ENCODE measurements at places on chromosomes 7 and 10.

DNA sequence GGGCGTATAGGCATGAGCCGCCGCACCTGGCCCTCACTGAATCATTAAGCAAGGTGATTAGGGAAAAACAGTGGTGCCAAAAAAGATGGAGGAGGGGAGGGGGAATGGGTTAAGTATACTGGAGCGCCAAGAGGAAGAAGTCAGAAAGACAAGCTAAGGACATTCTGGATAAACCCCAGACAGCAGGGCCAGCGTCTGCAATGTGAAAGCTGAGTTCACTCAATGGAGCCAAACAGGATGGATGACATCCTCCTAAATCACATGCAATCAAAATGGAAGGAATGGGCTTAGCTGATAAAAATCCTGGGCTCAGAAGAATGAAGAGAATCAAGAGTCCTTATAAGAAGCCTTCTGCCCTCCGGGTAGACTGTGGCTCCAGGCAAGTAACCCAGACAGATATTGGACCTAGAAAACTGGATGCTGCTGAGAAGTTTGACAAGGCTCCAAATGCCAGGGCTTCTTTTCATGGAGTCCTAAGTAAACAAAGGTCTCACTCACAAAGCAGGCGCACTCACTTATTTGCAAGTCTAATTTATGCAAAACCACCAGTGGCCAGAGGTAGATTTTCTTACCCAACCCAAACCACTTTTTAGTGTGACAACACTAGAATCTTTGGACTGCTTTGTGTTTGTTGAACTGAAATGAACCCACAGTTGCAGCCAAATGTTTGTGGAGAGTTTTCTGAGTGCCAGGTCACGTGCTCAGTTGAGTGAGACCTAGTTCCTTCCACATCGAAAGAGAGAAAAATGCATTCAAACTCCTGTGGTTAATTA lies 519.1 kb upstream of the AUTS2 start:
- no peak for DNase-seq

- DNase-seq = no peak
These were observed 51.5 kb downstream of the RSU1 start for GRCh38 chr10:16765509-16766375.

DNA sequence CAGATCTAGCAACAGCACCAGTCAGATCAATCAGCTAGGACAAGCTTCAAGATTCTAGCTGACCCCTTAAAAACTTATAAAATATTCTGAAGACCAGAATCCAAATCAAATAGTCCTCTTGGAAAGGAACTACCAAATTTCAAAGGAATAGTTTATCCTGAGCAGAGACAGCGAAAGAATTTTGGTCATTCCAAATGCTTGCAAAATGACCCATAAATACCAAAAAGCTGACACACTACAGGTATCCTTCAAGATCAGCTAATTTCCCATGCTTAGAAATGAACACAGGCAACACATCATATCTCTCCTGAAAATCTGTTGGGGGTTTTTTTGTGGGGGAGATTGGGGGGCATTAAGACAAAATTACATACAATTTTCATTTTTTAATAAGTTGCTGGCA lies 78.8 kb downstream of the PDSS1 start:
- no peak for DNase-seq

DNA sequence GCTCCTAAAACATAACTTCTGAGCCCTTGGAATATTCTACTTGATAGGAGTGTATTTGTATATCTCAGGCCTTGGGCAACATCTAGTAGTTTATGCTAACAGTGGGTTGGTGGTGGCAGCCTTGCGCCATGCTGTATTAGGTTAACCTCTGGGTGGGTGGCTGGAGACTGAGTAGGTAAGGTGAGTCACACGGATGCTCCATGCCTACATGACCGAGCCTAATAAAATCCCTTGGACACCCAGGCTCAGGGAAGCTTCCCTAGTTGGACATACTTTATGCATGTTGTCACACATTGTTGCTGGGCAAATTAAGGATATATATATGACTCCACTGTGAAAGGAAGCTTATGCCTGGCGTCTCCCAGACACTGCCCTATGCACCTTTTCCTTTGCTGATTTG lies 6.0 kb upstream of the DAGLB start:
- no peak for DNase-seq

DNA sequence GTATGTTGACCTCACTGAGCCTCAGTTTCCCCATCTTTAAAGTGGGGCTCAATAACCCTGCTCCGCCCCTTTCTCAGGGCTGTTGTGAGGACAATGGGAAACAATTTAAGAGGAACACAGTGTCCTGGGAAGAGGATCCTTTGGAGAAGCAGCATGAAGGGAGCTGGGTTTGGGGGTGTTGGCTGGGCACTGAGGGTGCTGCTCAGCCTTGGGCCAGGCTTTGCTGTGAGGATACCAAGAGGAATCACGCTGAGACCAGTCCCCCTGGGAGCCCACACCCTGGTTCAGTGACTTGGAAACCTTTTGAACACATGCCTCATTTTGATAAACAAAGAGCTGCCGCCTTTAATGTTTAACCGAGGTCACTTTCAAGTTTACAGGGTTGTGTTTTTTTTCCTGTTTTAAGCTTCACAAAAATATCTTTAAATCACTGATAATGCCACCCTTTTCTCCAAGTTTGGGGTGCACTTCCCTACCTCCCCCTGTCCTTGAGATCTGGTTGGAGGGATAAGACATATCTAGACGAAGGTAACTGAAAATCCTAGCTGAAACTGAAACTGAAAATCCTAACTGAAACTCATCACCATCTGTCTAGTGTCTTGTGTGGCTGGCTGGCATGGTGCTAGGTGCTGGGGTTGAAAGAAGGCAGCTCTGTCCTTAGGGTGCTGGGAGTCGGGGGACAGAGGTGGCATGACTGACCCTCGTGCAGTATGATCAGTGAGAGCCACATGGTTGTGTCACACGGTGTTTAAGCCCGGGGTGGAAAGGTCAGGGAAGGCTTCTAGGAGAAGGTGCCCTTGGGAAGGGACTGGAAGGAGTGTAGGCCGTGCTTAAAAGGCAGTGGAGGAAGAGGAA lies 27.7 kb downstream of the ZNF775 start:
- DNase-seq = peak; percentile 28

- DNase-seq = no peak
These were observed 433 bp upstream of the PLXNA4 start for GRCh38 chr7:132576721-132577085.

DNA sequence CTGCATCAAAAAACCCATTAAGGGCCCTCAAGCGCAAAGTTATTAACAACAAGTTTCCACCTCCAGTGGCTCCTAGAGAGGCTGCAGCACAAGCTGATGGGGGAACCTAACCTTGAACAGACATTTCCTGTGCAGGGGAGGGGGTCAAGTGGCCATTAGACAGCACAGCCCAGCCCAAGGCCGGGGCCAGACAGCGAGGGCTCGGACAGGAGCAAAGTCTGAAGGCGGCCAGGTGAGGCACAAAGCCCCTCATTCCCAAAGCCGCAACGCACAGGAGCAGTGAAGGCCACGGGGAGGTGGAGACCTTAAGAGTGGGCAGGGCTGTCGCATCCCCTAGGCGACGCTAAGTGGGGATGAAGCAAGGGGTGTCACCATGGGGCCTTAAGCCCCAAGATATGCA lies 73.2 kb upstream of the ZNF746 start:
- no peak for DNase-seq

- DNase-seq = no peak
These were observed 67.6 kb downstream of the ITGA8 start for GRCh38 chr10:15652117-15652516.

DNA sequence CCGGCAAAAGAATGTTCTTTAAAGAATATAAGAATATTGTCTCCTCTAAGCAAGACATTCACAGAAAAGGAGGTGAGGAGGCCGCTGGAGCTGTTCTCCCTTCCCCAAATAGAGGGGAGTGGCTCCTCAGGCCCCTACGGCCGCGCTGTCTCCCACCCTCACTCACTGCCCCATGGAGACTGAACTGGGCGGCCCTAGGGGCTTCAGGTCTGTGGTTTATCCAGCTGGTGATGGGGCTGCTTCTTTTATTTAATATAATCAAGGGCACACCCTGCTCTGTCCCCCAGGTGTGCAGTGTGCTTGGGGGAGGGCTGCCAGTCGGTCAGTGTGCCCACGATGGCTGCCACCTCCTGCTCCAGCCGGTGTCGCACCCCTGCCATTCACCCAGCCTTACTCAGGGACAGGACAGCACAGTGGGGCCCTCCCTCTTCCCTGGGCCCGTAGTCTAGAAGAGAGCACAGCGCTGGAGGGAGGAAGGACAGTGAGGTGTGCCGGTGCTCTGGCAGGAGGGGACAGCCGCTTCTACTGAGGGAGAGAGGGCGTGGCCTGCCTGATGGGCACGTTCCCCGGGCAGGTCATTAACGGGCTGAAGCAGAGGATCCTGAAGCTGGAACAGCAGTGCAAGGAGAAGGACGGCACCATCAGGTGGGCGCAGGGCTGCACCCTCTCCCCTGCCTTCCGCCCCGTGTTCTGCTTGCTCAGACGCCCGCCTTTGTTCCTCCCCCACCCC lies 23.4 kb downstream of the IQCE start:
- no peak for DNase-seq

- DNase-seq = no peak
These were observed 48.3 kb upstream of the STEAP1B start for GRCh38 chr7:22548313-22548712.

GRCh38 chr10:94219829-94220228 lies 142.9 kb downstream of the NOC3L start:
- DNase-seq = no peak

DNA sequence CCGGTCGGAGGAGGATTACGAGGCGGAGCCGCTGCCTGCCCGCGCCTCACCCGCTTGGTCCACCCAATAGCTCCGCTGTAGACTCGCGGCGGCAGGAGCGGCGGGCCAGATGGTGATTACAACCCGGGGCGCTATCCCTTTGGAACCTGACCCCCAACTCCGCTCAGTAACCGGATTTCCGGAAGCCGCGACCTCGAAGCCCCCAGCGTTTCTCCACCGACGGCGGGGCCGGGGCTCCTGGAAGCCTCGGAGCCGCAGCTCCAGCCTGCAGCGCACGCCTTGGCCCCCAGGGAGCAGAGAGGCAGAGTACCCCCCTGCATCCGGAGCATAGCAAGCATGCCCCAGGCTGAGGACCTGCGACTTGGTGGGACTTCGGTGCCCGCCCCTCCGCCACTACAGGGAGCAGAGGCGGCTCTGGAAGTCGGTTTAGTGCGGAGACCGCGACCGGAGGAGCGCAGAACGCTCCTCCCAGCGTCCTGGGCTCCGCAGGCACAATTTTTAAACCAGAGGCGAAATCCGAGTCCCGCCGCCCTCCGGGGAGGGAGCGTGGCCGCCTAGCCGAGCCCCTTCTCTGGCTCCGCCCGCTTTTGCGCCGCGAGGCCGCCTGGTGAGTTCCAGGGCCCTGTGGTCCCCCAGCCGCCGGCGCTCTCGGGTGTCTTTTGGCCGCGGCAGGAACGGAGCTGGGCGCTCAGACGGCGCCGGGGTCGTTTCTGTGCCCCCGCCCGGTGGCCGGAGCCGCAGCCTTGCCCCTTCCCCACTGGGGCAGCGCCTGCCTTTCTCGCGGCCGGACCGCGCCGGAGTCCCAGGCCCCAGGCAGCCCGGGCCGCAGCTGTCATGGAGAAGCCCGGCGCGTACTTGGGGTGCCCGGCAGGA lies 28.2 kb upstream of the BMS1 start:
- DNase-seq = no peak

GRCh38 chr10:74889662-74889998 lies 63.2 kb downstream of the KAT6B start:
- DNase-seq = no peak

- DNase-seq = no peak
These were observed 316.2 kb downstream of the CAMK1D start for GRCh38 chr10:12665501-12665900.

DNA sequence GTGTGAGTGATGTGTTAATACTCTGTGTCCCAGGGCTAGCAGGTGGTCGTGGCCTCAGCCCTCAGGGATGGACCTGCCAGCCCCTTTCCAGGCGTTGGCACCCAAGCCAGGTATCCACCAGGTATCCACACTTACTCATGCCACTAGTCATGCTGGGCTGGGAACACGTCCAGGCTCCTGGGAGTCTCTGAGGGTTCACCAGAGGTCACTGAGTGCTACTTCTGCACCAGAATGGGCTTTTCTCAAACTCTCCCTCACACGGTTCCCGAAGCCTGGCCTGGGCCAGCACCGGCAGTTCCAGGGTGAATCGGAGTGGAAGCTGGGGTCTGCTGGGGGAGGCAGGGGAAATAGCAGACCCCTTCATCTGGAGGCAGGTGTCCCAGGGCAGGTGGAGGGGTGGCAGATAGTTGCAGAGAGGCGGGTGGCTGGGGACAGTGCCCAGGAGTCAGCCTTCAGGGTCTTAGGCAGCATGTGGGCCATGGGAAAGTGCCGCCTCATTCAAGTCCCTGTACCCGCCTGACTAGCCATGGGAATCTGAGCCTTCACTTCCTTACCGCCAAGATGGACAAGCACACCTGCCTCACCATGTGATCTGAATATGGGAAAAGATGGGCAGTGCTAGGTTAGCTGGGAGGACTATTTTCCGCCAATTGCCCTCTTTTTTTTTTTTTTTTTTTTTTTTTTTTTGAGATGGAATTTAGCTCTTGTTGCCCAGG lies 95.5 kb upstream of the GTF2I start:
- DNase-seq = no peak

DNA sequence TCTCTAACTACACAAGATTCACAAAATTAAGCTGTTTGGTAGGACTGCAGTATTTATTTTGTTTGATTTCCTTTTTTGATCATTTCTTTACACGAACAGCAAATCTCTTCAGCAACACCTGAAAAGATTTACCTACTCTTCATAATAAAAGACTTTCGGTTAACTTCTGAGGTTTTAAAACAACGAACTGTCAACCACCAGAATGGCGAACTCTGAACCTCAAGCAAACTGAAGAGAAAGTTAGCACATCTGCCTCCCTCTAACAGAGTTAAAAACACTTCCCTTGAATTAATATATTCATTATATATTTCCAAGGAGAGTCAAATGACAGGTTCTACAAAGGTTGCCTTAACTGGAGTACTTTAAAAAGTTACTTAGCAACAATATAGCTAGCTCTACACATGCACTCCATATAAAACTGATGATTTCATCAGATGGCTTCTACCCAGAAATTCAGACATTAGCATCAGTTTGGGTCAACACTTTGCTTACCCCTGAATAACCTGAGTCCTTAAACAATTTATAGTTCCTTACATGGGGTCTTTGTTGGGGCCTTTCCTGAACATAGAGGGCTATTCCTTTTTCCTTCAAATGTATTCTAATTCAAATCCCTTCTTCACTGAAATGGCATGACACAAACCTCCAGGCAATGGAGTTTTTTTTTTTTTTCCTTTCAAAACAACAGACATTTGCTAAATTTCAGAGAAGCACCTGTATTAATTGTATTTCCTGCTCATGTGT lies 118.3 kb downstream of the SEM1 start:
- no peak for DNase-seq

- no peak for DNase-seq
These were observed 41.0 kb upstream of the DNAAF5 start for GRCh38 chr7:685540-685939.

GRCh38 chr7:80954191-80954590 lies 35.3 kb upstream of the SEMA3C start:
- DNase-seq = no peak

- DNase-seq = no peak
These were observed 54.4 kb downstream of the MTPAP start for GRCh38 chr10:30294476-30295240.

All from stimulated activated CD4-positive, alpha-beta T cell treated with anti-CD3 and anti-CD28 coated beads, TNF-alpha, amount 100 ng/mL, for 48 hours (primary cell).